Umbilical cord (tissue), 2 donors: ENCODE measurements at places on chromosomes 11 and 22. TPM values are rescaled to one million over a fixed set of nuclear protein-coding genes. Genes with fewer than 3 reads are reported as not detected.

The GTSE1 gene
- 3.4 TPM for total RNA-seq

The KRTAP5-1 gene
- not detected for total RNA-seq

The MUC6 gene
- total RNA-seq: 0.24 TPM

The C11orf87 gene
- 4.1 TPM for total RNA-seq

The SULT4A1 gene
- total RNA-seq: 3.4 TPM

The SCO2 gene
- total RNA-seq: not detected

The SAA2 gene
- total RNA-seq: 22.1 TPM

The KCNJ1 gene
- total RNA-seq: 2.6 TPM

The TMPRSS5 gene
- not detected for total RNA-seq

The INPP5J gene
- total RNA-seq: 6.3 TPM

The PARVG gene
- 7.5 TPM for total RNA-seq

The MYOD1 gene
- total RNA-seq: not detected

The WT1 gene
- total RNA-seq: 0.48 TPM

The SYT13 gene
- total RNA-seq: 2.6 TPM

The SPTBN2 gene
- total RNA-seq: 46.5 TPM

The ZNF214 gene
- total RNA-seq: 6.0 TPM

The GVQW3 gene
- 7.0 TPM for total RNA-seq

The OSBP gene
- total RNA-seq: 38.5 TPM
